ENCODE measurements at places on chromosomes 11 and 22.

DNA sequence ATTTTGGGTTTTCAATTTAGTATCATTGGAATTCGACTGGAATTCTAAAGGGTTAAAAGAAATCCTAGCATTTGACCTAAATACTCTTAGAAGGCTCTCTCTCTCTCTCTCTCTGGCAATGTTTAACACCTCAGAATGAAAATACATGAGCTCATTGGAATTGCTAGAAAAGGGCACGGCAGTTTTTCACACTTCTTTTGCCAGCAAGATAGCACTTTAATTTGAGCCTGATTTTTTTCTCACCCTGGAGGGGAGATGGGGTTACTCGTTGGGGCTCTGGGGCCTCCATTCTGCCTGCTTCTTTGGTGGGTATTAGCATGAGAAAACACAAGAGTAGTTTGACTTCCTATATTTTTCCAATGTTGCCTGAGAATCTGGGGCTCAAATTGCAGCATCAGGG, 22.8 kb upstream of the CLMP start:
- no peak for DNase-seq

GRCh38 chr22:27474711-27475547, 326.6 kb downstream of the MN1 start:
- peak; percentile 82 for DNase-seq

GRCh38 chr11:129402206-129403171, 26.8 kb downstream of the BARX2 start:
- no peak for DNase-seq

- DNase-seq = no peak
Observed at GRCh38 chr11:15605094-15605493, 490.4 kb downstream of the INSC start.

DNA sequence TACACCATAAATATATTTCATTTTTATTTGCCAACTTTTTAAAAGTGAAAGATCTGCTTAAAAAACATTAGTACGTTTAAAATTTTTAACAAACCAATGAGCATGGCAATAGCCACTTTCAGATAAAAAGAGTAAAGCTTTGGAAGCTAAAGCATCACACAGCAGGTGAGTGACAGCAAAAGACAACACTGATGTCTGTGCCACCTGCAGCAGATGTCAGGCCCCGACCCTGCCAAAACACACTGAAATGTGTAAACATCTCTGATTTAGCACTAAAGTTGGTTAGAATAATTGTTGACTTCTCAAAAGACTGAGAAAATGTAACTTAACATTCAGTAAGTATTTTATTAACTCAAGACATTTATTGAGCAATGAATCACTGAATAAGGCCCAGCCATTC, 232.9 kb downstream of the DLG2 start:
- no peak for DNase-seq

DNA sequence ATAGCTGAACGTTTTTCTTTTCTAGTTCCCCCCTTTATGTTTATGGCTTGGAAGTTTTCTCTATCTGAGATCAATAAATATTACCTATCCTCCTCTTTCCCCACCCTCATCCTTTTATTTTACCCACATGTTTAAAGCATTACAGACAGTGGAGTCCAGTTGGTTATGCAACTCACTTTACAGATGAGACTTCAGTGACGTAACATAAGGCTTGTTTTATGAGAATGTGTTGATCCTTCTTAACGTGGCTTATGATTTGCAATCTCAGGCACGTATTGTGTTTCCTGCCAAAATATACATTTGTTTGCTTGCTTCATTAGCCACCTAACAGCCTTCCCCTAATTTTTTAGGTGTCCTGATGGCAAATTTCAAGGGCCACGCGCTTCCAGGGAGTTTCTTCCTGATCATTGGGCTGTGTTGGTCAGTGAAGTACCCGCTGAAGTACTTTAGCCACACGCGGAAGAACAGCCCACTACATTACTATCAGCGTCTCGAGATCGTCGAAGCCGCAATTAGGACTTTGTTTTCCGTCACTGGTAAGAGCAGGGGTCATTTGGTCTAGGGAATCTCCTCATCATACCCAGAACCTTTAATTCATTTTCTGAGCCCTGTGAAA, 36.6 kb downstream of the TMEM45B start:
- DNase-seq = no peak

DNA sequence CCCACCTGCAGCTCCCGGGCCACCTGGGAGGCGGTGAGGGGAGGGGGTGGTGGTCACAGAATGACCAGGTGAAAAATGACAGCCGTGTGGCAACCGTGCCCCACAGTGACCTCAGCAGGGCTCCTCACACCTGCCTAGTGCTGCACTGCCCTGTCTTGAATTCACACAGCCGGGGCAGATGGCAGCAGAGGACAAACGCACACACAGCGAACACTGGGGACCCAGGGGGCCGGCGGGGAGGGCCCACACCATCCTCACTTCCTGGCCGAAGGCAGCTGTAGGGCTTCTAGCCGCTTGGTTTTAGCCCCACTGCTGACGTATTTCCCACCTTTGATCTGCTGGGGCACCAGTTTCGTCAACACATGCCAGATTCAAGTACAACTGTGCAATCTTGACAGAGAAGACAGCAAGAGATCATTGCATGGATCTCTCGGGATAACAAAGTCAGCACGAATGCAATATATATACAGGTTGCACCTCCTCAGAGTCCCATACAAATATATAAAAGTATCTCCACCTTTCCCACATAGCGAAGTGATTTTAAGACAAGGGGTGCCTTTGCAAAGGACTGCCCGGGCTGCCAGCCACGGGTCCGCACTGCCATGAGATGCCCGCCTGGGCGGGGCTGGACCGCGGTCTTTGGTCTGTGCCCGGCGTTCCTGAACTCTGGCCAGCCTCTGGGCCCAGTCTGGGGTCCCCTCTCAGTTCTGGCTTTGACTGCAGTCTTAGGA, 26.9 kb downstream of the TRMU start:
- no peak for DNase-seq

- no peak for DNase-seq
Observed at GRCh38 chr11:123532131-123532530, 102.1 kb downstream of the GRAMD1B start.

DNA sequence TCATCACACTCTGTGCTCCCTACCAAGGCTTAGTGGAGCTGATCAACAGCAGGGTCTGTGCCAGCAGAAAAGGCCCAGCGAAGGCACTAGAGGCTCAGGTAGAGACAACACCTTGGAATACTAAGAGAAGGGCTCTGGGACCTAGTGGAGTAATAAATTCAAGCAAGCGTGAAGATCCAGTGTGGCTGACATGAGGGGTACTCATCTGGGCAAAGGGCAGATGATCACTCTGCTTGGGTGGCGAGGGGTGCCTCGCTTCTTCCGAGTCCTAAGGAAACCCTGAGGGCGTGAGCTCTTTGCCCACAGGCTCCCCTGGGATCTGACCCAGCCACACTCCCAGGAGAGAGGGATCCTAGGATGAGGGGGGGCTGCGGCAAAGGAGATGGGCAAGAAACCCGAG, 3.5 kb upstream of the TPBGL start:
- DNase-seq = no peak

GRCh38 chr22:50584106-50585096, 1.8 kb upstream of the CHKB start:
- DNase-seq = no peak

DNA sequence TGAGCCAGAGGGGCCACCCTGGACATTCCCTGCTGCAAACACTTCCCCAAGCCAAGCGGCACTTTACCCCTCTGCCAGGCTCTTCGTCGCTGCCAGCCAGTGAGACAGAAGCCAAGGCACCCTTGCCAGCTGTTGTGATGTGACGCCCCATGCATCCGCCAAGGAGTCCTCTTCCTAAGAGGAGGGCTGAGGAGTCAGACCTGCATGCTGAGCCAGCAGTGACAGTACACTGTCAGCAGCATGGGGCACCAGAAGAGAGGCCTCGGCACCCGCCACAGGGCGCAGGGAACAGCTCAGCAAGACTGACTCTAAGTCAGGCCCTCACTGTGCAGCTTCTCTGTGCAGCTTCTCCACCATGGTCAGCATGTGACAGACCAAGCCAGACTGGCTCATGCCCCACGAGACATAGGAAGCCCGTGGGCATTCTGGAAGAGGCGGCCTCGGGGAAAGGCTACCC, 26.4 kb downstream of the VPS37C start:
- no peak for DNase-seq

- no peak for DNase-seq
Observed at GRCh38 chr11:27777033-27777432, 76.8 kb upstream of the BDNF start.

- DNase-seq = no peak
Observed at GRCh38 chr11:123479048-123479837, 49.2 kb downstream of the GRAMD1B start.

DNA sequence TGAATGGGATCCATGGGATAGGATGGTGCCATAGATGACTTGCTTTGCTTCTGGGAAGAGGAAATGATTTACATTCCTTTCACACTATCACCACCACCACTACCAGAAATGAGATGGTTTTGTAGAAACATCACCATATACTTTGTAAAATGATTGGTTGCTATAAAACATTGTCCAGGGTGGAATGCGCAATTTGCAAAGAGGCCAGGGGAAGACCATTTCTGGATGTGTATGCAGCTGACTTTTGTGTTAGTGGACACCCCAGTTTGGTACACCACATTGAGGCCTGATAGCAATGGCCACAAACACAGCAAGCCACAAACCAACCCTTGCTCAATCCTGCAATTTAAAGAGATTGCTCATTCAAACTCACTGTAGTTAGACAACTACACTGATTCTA, 56.7 kb upstream of the RCN1 start:
- DNase-seq = peak; percentile 4

GRCh38 chr22:17772958-17773605, 1.2 kb downstream of the BID start:
- no peak for DNase-seq

DNA sequence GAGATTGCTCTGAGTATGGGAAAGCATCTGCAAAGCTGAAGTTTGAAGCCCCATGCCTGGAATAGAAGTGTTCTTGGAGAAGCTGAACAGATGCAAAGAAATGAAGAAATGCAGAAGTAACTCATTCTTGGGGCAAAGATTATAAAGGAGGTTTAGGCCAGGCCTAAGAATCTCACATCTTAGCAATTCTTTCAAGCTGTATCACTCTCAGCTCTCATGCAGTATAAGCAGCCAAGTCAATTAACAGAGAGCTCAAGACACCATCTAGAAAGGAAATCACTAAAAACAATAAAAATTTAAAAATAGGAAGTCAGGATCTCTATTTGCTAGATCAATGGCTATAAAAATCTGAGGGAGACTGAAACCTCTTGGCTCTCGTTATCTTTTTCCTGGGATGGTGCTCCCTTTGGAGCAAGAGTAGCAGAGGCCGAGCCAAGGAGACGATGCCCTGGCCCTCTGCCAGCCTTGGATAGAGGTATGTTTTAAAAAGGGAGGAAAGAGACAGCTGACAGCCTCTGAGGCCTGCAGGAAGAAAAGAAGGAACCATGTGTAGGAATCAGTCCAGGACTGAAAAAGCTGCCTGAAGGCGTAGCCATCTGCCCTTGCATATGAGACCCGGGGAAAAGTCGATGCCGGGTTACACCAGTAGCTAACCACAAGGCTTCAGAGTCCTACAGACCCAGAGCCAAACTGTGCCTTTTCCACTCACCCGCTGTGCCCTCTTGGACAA, 229.8 kb downstream of the BLID start:
- no peak for DNase-seq

DNA sequence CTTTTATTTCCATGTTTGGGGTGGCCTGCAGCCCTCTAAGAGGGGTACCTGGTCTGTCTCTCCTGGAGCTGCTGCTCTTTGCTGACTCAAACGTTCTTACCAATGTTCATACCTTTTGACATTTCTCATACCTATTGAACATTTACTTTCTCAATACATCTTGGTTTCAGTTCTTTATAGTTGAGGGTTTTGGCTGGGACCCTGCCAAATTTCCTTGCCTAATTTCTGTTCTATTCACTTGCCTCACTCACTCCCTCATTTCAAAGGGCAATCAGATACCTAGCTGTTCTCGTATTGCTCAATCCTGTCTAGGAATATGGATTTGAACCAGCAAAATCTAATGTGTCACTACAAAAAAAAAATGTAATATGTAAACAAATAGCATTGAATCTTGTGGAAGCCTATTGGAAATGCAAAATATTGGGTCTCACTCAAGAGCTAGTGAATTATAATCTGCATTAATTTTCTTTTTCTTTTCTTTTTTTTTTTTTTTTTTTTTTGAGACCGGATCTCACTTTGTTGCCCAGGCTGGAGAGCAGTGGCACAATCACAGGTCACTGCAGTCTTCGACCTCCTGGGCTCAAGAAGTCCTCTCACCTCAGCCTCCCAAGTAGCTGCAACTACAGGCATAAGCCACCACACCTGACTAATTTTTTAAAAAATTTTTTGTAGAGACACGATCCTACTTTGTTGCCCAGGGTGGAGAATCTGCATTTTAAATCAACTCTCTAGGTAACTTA, 7.5 kb downstream of the OR6M1 start:
- no peak for DNase-seq

DNA sequence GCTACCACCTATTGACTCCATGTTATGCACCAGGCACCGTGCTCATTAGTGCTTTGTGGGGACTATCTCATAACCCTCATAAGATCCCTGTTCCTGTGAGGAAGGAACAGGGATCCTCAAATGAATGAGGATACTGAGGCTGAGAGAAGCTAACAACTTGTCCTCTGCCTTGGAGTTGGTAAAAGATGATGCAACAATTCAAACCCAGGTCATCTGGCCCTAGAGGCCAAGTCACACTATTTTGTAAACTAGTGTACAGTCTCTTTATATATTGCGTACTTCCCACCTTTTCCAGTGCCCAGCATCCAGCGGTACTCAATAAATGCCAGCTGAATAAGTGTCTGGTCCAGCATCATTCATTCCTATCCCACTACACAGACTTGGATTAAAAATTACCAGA, 92.6 kb downstream of the RCN1 start:
- DNase-seq = no peak

- no peak for DNase-seq
Observed at GRCh38 chr11:71120471-71120896, 131.9 kb downstream of the SHANK2 start.

DNA sequence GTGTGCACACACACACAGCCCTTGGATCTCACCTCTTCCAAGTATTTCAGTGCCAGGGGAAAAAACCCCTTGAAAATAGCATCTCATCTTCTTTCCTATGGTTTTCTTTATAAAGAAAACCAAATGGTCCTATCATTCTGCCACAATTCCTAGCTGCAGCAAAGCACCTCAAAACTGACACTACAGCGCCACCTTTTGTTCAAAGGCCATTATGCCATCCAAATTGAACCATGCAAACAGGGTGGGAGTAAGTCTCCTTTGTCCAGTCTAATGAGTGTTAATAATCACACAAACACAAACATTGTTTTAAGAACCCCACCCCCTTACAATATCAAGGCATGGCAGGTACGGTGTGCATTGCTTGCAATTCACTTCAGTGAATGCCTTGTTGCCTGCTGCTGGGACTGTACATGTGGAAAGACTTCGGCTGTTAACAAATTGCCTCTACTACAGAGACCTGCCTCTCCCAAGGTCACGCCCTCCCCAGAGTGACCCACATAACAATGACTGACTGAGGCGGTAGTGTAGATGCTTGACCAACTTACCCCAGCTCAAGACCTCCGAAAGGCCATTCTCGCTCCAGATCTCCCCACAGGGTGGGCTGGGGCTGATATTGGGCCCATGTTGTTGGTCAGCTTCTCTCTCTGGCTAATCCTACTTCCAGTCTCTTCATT, 31.7 kb downstream of the FAM181B start:
- DNase-seq = peak; percentile 33

- DNase-seq = no peak
Observed at GRCh38 chr11:65493367-65494176, 5.3 kb upstream of the MALAT1 start.

- DNase-seq = no peak
Observed at GRCh38 chr22:39144101-39144767, 8.2 kb downstream of the CBX7 start.

GRCh38 chr22:49157529-49158339, 669.9 kb downstream of the BRD1 start:
- DNase-seq = no peak

GRCh38 chr22:37654563-37655251, 3.8 kb upstream of the PDXP start:
- no peak for DNase-seq

Data from HFF-Myc (cell line).